ENCODE measurements at places on chromosomes 6 and 20.

GRCh38 chr6:116221067-116221466 lies 32.8 kb downstream of the TSPYL4 start:
- no peak for DNase-seq

- no peak for DNase-seq
These were observed 237.7 kb downstream of the ARHGAP18 start for GRCh38 chr6:129472239-129472638.

DNA sequence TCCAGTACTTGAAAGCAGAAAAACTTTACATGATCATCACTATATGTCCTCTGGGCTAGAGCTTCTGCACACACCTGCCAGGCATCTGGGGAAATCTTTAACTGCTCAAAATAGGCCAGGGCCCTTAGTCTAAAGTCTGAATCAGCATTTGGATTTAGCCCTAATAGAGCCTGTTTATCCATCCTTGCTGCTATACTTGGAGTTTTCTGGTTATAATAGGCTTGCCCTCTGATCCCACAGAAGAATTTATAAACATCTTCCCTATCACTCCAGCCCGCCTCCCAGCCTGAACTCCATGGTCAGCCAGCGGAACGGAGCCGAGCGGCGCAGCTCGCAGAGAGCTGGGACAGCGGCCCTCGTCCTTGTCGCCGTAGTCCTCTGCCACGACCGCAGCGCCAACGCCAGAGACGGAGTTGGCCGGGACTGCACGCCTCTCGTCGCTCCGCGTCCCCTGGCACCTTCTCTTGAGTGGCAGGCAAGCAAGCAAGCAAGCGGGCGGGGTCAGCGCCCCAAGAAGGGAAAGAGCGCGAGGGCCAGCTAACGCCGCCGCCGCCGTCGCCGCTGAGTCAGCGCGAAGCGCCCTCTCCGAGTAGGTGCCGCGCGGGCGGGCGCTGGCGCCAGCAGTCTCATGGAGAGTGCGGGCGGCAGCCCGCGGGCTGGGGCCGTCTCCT lies 25.4 kb upstream of the ASIP start:
- no peak for DNase-seq

DNA sequence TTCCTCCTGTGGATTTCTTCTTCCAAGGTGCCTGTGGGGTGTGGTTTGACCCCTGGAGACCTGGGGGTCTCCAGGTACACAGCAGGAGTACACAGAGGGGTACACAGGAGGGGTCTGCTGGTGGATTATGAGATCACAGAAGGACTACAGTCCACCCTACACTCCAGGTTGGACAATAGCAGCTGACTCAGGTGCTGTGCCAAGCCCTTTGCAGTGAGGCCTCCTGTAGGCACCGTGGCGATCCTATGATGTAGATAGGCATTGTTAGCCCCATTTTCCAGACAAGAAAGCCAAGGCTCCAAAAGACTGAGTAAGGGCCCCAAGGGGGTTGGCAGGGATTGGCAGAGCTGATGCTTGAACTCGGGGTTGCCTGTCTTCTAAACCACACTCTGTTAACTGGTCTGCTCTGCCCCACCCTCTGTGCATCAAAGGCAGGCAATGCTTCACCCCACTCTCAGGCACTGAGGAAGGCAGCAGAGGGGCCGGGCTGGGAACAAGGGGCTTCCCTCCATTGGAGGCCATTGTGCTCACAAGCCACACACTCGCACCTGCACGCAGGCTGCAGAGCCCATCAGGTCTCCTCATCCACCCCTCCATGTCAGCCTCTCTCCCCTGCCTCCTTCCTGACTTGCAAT lies 77.5 kb upstream of the SIRPA start:
- no peak for DNase-seq

DNA sequence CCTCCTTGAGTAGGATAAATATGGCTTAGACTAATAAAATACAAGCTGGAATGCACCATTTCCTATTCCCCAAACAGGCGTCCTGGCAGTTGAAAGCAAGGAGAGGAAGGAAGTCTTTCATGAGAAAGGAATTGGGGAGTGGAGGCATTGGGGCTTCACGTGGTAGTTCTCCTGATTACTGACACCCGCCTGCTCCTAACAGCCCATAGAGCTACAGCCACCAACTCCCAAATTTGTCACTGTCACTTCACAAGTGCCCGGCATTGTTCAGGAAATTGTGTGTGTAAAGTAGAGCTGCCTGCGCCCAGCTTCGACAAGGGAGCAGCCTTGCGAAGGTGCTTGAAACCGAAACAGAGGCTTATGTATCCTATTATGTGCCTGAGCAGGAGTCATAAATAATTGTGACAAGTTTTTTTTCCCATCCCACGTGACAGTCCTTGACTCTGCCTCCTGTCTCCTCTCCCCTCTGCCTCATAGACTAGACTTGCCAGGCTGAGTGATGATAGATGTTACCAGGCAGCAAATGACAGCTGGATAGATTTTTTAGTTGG lies 301.7 kb upstream of the ZFP64 start:
- DNase-seq, result no peak

DNA sequence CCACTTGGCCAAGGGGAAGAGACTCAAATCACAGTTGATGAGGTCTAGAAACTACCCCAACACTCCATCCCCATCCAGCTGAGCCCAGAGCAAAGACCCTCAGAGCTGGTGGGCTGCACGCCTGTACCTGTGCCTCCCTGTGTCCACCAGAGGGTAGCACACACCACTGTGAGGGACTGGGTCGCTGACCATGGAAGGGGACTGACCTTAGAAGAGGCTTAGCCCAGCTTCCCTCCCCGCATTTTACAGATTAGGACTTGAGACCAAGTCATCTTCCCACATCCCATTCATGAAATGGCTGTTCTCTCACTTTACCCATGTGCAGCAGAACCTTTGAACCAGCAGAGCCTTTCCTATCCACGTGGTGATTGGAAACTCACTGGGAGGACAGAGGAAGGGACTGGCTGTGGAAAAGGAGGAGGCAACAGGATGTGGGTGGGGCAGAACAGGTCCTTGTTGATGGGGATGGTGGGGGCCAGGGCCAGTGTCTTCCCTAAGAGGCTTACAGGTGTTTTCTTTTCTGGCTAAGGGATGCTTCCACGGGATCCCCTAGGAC lies 44.3 kb downstream of the CPXM1 start:
- no peak for DNase-seq

- DNase-seq, result no peak
These were observed 27.5 kb downstream of the ORC3 start for GRCh38 chr6:87617405-87617804.

GRCh38 chr20:58424218-58424969 lies 35.4 kb downstream of the VAPB start:
- no peak for DNase-seq

- no peak for DNase-seq
These were observed 209.8 kb downstream of the TSHZ2 start for GRCh38 chr20:53181866-53182376.

GRCh38 chr6:68468244-68468884 lies 166.7 kb upstream of the ADGRB3 start:
- no peak for DNase-seq

- DNase-seq, result no peak
These were observed 20.5 kb downstream of the BPIFB4 start for GRCh38 chr20:33099843-33100538.

GRCh38 chr6:24489881-24490280 lies 503 bp upstream of the GPLD1 start:
- no peak for DNase-seq

DNA sequence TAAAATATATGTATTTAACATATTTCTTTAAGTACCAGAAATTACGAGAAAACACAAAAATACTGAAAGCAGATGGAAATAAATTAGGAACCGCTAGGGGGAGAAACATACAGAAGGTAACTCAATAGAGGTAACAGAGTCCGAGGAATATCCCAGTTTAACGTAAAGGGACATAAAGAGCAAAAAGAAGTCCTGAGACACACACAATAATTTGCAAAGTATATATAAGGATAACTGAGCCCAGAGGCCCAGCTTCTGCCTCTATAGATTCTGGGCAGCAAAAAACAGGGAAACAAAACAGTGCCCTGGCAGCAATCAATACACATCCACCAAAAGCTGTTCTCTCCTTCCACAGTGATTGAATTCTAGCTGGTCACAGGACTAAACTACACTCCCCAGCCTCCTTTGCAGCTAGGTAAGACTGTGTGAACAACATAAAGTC lies 15.1 kb downstream of the TBC1D32 start:
- no peak for DNase-seq

DNA sequence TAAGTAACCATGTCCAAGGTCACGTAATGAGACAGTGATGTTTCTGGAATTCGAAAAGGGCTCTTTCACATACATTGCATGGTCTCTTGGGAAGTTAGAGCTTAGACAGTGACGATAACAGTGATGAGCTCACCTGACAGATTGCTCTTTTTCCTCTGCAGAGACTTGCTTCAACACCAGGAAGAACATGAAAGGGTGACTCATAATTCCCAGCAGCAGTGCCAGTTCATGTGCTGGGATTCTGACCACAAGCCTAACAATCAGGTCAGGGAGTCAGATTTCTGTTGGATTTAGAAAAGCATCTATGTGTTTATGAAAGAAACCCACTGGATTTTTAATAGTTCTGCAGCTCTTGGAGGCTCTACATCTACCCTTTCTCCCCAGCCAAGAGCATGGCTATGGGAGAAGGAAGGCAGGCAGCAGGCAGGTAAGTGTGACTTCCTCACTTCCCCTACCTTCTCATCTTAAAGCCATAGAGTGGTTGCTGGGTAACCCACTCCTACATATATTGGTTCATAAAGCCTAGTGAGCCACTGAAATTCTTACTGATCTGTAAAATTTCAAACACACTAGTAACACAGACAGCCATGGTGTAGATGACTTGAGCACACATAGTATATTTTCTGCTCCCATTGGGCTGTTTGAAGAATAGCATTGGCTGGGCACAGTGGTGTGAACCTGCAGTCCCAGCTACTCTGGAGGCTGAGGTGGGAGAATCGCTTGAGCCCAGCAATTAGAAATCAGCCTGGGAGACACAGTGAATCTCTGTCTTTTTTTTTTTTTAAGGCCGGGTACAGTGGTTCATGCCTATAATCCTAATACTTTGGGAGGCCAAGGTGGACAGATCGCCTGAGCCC lies 44.4 kb upstream of the LOC128125822 start:
- no peak for DNase-seq

- no peak for DNase-seq
These were observed 23.3 kb upstream of the CFAP206 start for GRCh38 chr6:87384449-87384848.

DNA sequence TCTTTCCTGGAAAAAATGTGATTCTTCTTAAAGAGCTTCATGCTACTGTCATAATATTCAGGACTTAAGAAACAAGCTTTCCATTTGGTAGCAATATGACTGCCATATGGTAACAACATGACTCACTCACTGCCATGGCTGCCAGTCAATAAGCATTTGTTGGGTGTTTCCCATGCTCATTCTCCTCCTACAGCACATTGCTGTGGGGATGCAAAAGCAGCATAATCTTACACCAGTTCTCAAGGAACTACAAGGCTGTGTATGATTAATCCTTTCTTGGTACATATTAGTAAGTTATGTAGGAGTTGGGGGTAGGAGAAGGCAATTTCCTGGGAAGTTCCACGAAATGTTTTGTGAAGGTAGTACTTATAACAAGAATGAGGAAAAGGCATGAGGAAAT lies 76.7 kb downstream of the CEP162 start:
- no peak for DNase-seq

DNA sequence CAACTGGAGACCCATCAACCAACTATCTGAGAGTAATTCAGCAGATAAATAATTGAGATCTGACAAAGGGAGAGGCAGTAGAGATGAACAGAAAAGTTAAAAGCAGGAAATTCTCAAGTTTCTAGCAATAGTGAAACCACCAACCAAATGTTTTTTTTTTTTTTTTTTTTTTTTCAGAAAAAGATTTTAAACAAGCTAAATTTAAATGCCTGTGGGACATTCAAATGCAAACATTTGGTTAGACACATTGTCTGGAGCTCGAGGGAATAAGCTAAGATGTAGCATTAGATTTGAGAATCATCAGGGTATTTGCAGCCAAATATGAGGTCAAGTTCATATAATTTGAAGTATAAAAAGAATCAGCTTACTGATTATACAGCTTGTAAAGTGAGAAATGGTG lies 16.4 kb downstream of the RANBP9 start:
- no peak for DNase-seq

- no peak for DNase-seq
These were observed 319.1 kb downstream of the TFAP2B start for GRCh38 chr6:51137777-51138176.

- DNase-seq, result peak; percentile 24
These were observed 80.4 kb upstream of the BTN3A2 start for GRCh38 chr6:26284537-26285142.

GRCh38 chr20:51796340-51796739 lies 6.0 kb downstream of the SALL4 start:
- DNase-seq, result no peak

- no peak for DNase-seq
These were observed 6.8 kb downstream of the GCM2 start for GRCh38 chr6:10875026-10875425.

- no peak for DNase-seq
These were observed 100.8 kb upstream of the NEDD9 start for GRCh38 chr6:11333132-11333849.

GRCh38 chr20:47941869-47942268 lies 156.6 kb upstream of the SULF2 start:
- no peak for DNase-seq

- no peak for DNase-seq
These were observed 4.4 kb downstream of the TUBB1 start for GRCh38 chr20:59023616-59024015.

Measured in activated T-helper 1 cell treated with anti-CD3 and anti-CD28 coated beads, Interleukin-2, amount 50 U/mL, for 16 hours (primary cell).